Jurkat, Clone E6-1 (cell line): ENCODE measurements at places on chromosomes 7 and 10.

DNA sequence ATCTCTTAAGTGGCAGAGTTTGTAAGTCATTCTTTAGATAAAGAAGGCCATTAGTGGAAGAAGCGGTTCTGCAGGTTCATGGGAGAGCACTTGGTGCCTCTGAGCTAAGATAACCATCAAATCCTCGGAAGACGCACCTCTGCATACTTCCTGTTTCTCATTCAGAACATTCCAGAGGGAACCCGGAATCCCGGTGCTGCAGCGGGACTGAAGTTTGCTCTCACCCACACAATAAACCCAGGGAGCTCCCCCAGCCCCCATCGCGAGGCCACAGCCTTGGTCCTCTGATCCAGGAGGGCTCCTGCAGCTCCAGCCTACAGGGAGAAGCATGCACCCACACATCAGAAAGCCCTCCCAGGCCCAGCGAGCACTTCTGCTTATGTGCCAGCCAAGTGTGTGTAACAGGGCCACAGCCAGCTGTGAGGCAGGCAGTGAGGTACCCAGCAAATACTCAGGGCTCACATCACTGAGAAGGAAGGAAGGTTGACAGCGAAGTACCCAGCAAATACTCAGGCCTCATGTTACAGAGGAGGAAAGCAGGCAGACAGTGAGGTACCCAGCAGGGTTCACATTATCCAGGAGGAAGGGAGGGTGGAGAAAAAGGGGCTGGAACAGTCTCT is 142.4 kb downstream of the DIP2C start:
- DNase-seq, result no peak

GRCh38 chr7:43568529-43568928 is 14.4 kb upstream of the STK17A start:
- DNase-seq, result no peak

GRCh38 chr7:149444287-149444686 is 16.6 kb downstream of the ZNF777 start:
- DNase-seq, result no peak

DNA sequence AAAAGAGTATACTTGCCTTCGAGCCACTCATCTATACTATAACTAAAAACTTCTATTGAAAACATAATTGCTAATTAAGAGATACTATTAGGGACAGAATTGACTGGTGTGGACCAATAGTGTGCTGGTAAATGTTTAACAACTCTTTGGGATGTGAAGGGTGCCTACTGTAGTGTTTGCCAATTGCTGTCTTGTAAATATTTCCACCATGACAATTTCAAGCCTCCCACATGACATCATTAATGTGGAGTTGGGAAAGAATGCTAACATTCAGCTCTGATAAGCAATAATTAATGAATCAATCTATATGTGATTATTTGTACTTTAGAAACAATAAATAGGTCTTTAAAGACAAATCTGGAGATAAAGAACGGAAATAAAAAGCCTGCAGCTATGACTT is 136.8 kb downstream of the DGKB start:
- no peak for DNase-seq

- no peak for DNase-seq
Observed at GRCh38 chr10:119209035-119209735, 1.8 kb downstream of the GRK5 start.

DNA sequence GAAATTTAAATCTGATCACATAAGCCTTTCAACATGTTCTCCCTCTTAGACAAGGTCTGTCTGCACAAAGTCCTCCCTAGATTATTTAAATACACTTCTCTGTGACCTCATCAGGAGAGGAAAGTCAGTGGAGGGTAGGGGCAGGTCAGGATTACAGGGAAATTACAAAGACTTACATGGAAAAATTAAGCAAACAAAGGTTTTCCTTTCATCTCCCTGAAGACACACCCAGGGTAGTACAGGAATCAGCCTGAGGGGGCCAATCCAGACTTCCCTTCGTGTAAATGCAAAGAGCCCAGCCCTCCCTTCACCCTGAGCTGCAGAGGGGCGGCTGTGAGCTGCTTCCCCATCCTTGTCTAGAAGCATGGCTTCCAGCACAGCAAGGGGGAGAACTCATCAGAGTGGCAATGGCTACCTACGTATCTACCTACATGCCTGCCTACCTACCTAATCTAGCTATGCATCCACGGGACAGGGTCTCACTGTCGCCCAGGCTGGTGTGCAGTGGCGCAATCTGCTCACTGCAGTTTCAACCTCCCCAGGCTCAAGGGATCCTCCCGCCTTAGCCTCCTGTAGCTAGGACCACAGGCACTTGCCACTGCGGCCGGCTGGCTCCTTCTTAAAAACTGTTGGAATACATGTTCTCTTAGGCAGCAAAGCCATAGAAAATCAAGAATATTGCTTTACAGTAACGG is 33.2 kb downstream of the PITRM1 start:
- no peak for DNase-seq

DNA sequence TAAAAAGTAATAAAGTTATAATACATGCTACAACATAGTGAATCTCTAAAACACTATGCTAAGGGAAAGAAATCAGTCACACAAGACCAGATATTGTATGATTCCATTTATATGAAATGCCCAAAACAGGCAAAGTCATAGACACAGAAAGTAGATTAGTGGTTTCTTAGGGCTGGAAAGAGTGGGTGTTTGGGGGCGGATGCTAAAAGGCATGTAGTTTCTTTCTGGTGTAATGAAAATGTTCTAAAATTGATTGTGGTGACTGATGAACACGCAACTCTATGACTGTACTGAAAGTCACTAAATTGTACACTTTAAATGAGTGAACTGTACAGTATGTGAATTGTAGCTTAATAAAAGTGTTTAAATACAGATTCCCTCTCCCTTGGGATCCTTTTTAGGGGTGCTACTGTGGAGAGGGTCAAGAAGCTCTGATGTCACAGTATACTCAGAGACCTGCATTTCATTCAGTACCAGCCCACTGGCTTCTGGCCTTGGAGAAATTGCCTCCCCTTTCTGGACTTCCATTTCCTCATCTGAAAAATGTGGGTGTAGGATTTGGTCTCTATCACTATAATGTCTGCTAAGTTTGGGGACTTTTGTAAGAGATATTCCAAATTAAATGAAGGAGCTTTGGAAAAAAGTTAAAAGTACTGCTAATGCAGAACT is 46.4 kb downstream of the AOAH start:
- no peak for DNase-seq

- DNase-seq, result peak; percentile 18
Observed at GRCh38 chr7:98423043-98423442, 22.2 kb upstream of the BAIAP2L1 start.

DNA sequence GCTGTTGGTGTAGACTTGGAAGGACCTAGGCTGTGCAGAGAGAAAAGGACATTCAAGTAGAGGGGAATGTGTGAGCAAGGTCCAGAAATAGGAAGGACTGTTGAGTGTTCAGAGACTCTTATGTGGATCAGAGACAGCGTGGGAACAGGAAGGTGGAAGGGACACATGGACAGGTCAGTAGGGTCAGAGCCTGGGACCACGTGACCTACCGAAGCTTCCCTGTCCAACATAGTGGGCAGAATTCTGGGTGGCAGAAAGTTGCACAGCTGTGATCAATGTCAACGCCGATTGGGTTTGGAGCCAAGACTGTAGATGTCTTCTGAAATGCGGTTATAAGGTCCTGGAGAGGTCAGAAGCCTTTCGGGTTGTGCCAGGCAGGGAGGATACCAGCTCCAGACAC is 195.9 kb upstream of the MKI67 start:
- no peak for DNase-seq

DNA sequence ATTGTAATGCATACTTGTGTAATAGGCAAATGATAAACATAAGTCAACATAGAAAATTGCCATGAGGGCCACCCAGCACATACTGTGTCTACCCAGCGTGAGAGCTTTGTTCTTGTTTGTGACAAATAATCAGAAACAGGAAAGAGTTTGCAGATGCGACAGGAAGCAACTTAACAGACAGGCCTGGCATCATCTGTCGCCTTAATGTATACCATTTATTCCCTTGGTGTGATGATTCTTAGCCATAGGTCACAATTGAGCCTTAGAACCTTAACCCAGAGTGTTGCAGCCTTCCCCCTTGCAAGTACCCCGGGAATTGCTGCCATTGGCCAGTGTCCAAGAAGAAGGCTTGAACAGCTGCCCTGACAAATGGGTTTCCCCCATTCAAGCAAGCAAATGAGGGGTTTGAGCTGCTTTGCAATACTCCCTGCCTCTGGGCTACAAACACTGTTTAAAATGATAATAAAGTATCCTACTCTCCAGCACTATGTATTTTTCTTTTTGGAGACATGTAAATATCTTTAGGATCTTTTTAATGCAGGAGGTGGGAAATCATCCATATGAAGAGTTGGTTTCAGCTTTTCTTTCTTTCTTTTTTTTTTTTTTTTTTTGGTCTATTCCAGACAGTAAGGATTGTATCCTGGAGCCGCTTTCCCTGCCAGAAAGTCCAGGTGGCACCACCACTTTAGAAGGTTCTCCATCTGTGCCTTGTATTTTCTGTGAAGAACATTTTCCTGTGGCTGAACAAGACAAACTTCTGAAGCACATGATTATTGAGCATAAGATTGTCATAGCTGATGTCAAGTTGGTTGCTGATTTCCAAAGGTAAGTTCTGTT is 80.0 kb downstream of the ZNF277 start:
- DNase-seq, result peak; percentile 18

GRCh38 chr10:122703483-122704448 is 4.1 kb upstream of the C10orf120 start:
- peak; percentile 54 for DNase-seq

DNA sequence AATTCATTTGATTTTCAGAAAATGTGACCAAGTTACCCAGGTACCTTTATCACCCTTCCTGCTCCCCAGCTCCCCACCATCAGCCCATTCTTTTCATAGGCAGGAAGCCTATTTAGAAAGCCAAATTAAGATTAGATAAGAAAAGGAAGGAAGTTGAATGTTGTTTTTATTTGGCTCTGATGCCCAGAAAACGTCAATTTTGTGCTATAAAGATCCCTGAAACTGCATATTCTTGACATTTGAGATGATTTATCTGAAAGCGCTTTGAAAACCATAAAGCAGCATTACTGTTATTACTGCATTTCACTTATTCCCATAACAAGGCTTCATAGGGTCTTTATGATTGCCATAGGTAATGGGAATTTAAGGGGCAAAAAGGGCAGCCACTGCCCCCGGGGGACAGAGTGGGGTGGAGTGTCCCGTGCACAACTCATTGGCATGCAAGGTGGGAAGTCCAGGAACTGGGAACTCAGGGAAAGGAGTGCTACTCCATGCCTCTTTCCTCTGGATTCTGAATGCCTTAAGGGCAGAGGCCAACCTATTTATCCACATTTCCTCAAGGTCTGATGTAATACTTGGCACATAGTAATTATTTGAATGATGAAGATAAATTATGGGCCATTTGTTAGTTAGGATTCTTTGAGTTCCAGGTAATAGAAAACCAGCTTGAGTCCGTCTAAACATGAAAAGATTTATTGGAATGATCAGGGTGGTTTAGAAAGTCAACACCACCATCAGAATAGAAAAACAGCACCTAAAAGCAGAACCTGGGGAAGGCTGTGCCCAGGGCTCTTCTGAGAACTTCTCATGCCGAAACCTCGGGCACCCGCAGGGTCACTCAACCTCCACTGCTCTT is 100.6 kb upstream of the ELMO1 start:
- DNase-seq, result no peak

GRCh38 chr10:68435803-68436202 is 28.7 kb upstream of the RUFY2 start:
- no peak for DNase-seq

GRCh38 chr7:50146692-50147091 is 53.6 kb upstream of the ZPBP start:
- DNase-seq, result peak; percentile 46

DNA sequence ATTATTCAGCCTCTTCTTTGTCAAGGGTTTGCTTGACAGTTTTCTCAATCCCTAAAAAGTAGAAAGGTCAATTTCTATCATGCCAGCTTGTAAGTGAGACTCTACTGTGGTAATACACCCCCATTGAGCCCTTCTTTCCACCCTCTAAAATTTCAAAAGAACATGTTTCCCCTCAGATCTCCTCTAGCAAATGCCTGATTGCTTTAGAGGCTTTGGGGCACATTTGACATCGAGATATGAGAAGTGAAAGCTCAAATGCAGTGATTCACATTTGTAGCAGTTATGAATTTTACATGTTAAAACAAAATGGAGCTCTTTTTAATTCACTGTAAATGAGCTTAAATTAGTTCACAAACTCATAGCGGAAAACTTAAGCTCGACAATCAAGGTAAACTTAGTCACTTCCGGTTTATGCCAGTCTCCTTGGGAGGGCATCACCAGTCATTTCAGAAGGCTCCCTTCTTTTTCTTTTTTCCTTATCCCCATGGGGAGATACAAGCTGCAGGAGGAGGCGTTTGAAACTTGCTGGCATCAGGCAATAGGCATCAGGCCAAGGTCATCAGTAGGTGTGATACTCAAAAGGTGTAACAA is 55.3 kb upstream of the ADO start:
- DNase-seq, result no peak

- DNase-seq, result no peak
Observed at GRCh38 chr7:46286356-46286755, 365.3 kb upstream of the IGFBP3 start.

DNA sequence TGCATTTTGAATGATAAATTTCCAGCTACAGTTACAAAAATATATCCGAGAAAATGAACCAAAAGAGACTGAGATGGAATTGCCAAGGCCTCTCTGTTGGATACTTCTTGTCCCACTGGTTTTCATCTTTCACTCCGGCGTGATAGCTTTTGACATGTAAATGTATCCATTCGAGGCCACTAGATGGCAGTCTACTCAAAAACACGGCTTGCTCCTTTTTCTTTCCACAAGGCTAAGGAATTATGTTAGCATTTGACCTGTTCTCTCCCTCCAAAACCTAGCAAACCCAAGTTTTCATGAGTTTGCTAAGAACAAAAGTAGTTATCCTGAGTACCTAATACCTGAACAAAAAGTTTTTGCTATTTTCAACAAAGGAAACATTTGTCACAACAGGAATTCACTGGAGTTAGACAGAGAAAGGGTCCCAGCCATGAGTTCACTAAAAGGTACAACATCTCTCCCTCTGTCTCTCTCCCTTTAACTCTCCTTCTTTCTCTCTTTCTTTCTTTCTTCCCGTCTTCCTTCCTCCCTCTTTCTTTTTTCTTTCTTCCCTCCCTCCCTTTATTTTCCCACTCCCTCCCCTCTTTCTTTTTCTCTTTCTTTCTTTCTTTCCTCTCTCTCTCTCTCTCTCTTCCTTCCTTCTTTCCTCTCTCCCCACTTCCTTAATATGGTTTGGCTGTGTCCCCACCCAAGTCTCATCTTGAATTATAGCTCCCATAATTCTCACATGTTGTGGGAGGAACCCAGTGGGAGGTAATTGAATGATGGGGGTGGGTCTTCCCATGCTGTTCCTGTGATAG is 207.9 kb upstream of the MYO3A start:
- DNase-seq, result peak; percentile 45

GRCh38 chr10:11144626-11145494 is 127.2 kb downstream of the CELF2 start:
- no peak for DNase-seq

GRCh38 chr10:91541481-91541880 is 91.4 kb downstream of the PPP1R3C start:
- DNase-seq, result no peak
